ENCODE measurements at places on chromosomes 2 and 18.

GRCh38 chr2:74584088-74584645 is 29.6 kb downstream of the DOK1 start:
- no peak for DNase-seq

GRCh38 chr2:144431392-144431783 is 88.5 kb downstream of the ZEB2 start:
- no peak for DNase-seq

DNA sequence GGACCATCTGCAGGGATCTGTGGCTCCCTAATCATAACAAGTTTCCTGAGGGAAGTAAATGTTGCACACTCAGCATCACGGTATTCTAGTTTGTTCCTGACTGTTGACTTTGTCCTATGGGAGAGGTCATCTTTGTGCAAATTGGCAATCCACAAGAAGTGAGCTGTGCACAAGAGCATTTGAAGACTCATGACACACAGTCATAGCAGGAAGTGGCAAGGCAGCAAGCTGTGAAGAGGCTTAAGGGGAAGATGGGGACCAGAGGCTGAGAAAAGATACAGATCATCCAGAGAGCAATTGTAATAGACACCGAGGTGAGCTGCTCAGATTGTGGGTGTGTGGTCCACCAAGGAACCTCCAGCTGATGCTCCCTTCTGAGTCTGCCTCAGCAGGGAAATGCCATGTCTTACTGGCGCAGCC is 2.7 kb downstream of the TNP1 start:
- DNase-seq: no peak

GRCh38 chr2:188523919-188524318 is 232.2 kb downstream of the GULP1 start:
- DNase-seq: no peak

- DNase-seq: no peak
These were observed 29.0 kb downstream of the LPIN1 start for GRCh38 chr2:11775384-11775783.

- DNase-seq: no peak
These were observed 13.9 kb upstream of the DSC1 start for GRCh38 chr18:31176531-31176930.

- no peak for DNase-seq
These were observed 74.6 kb downstream of the CLHC1 start for GRCh38 chr2:55157474-55157884.

GRCh38 chr18:38646296-38646695 is 1080.7 kb upstream of the CELF4 start:
- DNase-seq: no peak

DNA sequence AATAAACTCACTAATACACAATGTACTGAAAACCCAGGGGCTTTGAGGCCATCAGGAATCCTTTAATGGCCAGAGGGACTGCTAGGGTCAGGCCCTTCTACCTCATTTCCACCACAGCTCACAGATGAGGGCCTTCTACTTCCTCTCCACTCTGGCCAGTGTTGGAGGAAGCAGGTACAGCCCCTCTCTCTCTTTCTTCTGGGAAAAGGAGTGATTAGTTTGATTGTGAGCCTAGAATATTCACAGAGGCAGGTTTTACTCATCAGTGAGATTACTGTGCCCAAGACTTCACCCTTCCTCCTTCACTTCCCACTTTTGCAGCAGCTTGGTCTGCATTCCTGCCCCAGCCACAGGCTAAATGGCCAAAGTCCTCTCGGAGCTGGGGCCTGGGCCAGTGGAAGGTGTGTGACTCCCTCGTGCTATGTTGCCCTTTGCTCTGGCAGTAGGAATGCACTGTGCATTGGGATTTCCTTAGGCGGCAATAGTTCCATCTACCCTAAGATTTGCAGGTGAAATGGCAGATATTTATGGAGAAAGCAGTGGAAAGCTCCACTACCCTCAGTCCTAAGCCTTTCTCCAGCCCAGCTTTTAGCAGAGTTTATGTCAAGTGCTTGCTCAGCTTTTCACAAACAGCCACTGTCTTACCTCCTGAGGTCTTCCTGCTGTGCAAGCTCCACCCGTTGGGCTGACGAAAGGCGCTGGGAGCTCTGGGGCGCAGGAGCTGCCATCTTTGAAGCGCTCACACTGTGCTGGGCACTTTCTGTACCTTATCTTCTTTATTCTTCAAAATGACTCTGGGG is 36.2 kb upstream of the YES1 start:
- DNase-seq: no peak

GRCh38 chr18:6488956-6489355 is 74.2 kb upstream of the L3MBTL4 start:
- no peak for DNase-seq

GRCh38 chr18:11504962-11505361 is 104.4 kb upstream of the SLC35G4 start:
- DNase-seq: no peak

- no peak for DNase-seq
These were observed 701.1 kb upstream of the ZEB2 start for GRCh38 chr2:145221032-145221431.

DNA sequence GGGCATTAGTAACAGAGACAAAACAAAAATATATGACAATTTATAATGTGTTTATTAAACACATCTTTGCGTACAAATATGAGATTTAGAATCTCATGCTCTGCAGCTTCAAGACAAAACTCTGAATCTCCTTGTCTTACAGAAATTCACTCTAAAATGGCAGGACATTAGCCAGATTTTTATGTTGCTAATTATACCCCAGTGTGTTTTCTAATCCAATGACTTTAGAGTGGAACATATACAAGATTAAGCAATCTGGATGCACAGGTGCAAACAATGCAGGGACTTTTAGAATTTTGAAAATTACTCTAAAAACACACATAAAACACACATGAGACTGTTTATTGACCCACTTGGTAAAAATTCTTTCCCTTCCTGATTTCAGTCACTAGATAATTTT is 85.9 kb downstream of the CALCRL start:
- DNase-seq: no peak

DNA sequence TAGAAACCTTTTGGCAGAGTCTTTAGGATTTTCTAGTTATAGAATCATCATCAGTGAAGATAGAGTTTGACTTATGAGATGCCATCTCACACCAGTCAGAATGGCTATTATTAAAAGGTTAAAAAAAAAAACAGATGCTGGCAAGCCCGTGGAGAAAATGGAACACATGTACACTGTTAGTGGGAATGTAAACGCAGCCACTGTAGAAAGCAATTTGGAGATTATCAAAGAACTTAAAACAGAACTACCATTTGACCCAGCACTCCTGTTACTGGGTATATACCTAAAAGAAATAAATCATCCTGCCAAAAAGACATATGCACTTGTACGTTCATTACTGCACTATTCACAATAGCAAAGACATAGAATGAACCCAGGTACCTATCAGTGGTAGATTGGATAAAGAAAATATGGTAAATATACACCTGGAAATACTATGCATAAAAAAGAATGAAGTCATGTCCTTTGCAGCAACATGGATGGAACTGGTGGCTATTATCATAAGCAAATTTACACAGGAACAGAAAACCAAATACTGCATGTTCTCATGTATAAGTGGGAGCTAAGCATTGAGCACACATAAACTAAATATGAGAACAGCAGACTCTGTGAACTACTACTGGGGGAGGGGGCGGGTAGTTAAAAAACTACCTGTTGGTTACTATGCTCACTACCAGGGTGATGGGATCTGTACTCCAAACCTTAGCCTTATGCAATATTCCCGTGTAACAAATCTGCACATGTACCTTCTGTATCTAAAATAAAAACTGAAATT is 279.0 kb downstream of the KIAA1328 start:
- no peak for DNase-seq

GRCh38 chr2:226772389-226773179 is 27.0 kb downstream of the IRS1 start:
- no peak for DNase-seq

DNA sequence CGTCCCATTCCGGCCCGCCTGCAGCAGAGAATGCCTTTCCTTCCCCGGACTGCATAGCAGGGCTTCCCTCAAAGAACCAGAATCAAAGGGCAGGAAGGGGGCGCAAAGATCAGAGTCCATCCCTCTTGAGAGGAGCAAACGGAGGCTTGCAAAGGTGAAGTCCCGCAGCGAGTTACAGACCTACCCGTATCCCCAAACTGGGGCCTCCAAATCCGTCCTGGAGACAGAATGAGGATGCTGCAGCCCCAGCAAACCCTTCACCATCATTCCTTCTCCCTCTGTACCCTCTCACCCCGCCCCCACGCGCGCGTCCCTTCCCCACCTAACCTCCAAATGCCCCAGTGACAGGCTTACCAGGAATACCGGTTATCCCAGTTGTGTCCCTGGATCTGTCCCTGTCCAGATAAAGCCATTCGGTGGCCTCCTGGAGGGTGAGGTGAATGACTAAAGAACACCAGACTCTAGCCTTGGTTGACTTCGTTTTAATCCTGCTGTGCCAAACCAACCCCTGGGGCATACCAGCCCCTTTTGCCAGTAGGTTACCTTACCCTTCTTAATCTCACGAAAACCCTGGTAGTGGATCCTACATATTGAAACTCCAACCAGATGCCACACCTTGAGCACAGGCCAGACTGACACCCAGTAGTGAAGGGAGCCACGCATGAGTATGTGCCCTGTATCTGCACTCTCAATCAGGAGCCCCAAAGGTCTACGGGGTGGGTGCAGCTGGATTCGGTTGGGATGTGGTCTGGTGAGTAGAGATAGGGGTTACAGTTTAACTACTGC is 961 bp upstream of the SLC40A1 start:
- no peak for DNase-seq
